ENCODE measurements at places on chromosomes 11 and 22. TPM values are rescaled to one million over a fixed set of nuclear protein-coding genes. Genes with fewer than 3 reads are reported as not detected.

Gene SLC22A9
- total RNA-seq = not detected

Gene PVALB
- total RNA-seq = not detected

Gene RIC3
- 17.2 TPM for total RNA-seq

Gene KRTAP5-9
- 0.21 TPM for total RNA-seq

DNA sequence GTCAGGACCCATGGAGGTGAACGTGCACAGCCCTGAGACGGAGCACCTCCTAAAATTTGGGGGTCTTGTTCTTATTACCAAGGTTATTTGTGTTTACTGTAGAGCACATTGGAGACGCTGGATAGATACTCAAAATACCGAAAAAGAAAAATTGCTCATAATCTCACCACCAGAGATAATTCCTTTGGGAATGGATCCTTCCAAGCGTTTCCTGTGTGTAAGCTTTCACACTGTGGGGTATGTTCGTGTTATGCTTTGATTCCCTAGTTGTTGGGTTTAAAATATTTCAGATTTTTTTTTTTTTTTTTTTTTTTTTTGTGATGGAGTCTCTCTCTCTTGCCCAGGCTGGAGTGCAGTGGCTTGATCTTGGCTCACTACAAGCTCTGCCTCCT, 14.1 kb upstream of the MRGPRD start:
- no peaks in the 10 kb centered on the region for H3K36me3 ChIP-seq
- H3K4me1 ChIP-seq = peaks cover 5% of the 10 kb centered on the region
- no peak overlapping the region for H3K4me3 ChIP-seq
- peaks cover 7% of the 10 kb centered on the region for H3K27me3 ChIP-seq
- no peak for DNase-seq
- H3K27ac ChIP-seq = no peak overlapping the region

DNA sequence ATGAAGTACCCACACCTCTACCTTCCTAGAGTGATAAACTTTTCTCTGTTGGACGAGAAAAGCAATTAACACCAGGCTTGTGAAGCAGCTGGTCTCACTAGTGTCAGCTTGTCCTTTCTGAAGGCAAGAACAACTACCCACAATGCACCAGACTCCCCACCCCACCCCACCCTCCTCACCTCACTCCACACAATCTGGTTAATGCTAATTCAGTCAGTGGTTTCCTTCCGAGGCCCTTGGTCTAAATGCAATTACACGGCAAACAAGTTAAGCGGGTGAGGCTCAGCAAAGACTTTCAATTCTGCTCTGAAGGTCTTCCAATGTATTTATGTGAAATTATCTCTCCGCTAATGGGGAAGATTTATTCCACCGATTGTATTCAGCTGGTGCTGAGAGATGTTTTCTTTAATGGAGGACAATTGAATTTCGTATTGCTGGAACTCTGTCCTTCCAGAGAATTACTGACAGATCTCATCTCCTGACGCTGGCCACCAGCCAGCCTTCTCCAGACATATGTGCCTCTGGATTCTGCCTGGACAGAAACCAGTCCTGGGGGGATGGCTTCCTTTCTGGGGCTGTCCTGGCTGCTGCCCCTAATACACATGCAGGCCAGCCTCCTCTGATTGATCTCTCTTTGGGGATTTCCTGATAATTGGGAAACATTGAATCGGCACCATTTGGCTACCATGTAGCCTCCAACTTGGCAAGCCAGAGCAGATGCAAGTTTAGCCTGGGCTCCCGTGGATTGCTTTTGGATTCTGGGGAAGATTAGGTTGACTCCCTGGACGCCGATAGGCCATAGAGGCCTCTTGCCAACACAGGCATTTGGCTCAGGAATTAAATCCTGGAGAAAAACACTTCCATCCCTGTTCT, 165.8 kb upstream of the NARS2 start:
- no peaks in the 10 kb centered on the region for H3K4me1 ChIP-seq
- no peak overlapping the region for H3K27ac ChIP-seq
- no peak for DNase-seq
- no peak overlapping the region for H3K4me3 ChIP-seq
- no peaks in the 10 kb centered on the region for H3K36me3 ChIP-seq

DNA sequence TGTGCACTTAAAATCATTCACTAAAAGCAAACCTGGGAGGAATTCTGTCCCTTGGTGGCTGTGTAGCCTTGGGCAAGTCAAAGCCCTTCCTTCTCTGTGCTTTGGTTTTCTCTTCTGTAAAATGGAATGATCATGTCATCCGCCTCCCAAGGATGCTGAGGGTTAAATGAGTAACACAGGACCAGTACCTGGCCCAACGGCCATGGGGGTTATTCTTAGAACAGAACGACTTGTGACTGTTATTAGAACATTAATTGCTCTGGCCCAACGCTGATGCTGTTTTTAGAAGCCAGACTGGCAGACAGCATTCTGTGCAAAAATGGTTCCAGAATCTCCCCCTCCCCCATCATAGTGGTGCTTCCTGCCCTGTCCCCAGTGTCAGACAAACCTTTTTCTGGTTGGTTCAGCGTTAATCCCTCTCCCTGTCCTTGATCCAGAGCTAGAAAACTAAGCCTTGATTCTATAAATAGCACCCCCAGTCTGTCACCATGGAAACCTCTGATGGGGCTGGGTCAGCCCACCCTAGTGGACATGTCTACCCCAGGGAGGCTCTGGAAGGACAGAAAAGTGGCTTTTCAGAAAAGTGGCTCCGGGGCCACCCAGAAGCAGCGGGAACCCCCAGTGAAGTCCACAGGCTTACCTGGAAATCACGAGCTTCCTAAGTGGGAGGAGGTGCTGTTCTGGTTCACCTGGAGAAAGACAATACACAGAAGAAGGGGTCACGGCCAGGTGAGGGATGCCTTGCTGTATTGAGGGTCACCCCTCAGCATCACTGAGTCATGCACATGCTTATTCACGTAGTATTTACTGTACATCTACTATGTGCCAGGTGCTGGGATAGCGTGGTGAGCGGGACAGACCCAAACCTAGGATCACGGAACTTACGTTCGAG, 15.5 kb upstream of the TFIP11 start:
- H3K4me1 ChIP-seq = peaks cover 7% of the 10 kb centered on the region
- H3K27ac ChIP-seq = peak overlapping the region; percentile 17
- DNase-seq = no peak
- no peaks in the 10 kb centered on the region for H3K27me3 ChIP-seq
- no peak overlapping the region for H3K4me3 ChIP-seq
- H3K36me3 ChIP-seq = peaks cover 8% of the 10 kb centered on the region

DNA sequence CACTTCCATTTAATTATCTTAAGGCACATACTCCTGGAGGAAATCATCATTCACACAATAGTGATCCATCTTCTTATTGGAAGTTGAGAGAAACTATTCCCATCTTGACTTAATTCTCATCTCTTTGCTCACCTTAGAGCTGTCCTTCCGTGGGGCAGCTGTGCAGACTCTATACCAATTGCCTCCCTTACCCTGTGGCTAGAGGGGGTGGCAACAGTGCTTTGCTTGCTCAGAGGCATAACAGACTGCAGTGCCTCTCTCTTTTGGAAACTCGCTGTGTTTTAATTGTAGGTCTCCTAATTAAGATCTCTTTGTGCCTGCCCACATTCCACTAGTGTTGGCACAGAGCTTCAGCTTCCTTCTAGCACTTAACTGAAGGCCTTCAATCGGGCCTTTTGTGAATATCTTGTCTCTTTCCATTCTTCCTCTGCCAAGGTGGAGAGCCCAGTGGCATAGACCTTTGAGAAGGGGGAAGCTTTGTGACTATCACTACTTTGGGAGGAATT, 5.5 kb downstream of the KMT2A start:
- peak overlapping the region; percentile 16 for H3K27ac ChIP-seq
- peaks cover 18% of the 10 kb centered on the region for H3K36me3 ChIP-seq
- peak overlapping the region; percentile 71 for H3K4me3 ChIP-seq

DNA sequence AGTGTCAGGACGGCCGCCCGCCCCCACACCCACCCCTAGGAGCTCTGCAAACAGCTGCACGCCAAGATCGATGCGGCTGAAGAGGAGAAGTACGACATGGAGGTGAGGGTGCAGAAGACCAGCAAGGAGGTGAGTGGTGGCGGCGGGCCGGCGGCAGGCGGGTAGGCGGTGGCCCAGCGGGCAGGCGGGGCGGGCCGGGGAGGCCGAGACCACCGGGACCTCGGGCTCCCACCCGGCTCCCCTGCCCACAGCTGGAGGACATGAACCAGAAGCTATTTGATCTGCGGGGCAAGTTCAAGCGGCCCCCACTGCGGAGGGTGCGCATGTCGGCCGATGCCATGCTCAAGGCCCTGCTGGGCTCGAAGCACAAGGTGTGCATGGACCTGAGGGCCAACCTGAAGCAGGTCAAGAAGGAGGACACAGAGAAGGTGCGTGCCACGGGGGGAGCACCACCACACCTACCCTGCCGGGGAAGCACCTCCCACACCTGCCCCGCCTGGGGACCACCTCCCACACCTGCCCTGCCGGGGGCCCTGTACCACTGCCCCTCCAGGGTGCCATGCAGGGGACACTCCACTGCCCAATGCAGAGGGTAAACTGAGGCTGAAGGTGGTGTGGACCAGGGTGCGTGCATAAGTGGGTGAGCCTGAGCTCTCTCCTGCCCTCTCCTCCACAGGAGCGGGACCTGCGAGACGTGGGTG, 2.1 kb downstream of the TNNI2 start:
- no peak overlapping the region for H3K4me3 ChIP-seq
- no peak for DNase-seq
- H3K27me3 ChIP-seq = peaks cover 8% of the 10 kb centered on the region
- H3K36me3 ChIP-seq = no peaks in the 10 kb centered on the region
- H3K4me1 ChIP-seq = peaks cover 33% of the 10 kb centered on the region
- H3K27ac ChIP-seq = no peak overlapping the region

DNA sequence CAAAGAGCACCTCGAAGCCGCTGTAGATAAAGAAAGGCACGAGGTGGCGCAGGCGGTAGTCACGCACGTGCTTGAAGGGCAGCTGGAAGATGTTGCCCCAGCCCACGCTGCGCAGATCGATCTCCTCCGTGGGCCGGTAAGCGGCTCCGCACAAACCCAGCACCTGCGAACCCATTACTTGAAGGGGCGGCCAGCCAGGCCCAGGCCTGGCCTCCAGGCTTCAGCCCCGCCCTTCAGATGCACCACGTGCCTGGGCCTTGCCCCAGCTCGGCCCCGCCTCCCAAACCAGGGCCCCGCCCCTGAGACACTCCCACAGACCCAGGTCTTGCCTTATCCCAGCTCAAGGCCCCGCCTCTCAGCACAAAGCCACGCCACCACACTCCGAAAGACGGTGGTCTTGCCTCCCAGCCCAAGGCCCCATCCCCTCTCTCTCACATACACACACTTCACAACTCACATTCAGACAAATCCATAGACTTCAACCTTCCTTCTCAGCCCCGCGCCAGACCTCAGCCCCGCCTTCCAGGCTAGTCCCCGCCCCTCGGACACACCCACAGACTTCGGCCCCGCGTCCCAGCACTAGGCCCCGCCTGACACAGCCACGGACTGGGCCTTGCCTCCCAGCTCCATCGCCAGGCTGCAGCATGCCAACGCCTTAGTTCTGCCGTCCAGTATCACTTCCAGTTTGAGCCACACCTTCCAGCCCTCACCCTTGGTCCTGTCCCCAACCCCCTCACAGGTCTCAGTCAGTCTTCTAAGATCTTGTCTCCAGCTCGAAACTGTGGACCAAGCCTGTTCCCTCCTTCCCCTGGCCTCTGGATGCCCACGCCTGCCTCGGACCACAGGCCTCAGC, 7.0 kb downstream of the UNC93B1 start:
- peaks cover 25% of the 10 kb centered on the region for H3K4me1 ChIP-seq
- H3K4me3 ChIP-seq = no peak overlapping the region
- peak; percentile 66 for DNase-seq
- no peak overlapping the region for H3K27ac ChIP-seq
- H3K36me3 ChIP-seq = no peaks in the 10 kb centered on the region

GRCh38 chr11:79971255-79971654, 530.4 kb upstream of the TENM4 start:
- H3K4me1 ChIP-seq = no peaks in the 10 kb centered on the region
- H3K27me3 ChIP-seq = no peaks in the 10 kb centered on the region

DNA sequence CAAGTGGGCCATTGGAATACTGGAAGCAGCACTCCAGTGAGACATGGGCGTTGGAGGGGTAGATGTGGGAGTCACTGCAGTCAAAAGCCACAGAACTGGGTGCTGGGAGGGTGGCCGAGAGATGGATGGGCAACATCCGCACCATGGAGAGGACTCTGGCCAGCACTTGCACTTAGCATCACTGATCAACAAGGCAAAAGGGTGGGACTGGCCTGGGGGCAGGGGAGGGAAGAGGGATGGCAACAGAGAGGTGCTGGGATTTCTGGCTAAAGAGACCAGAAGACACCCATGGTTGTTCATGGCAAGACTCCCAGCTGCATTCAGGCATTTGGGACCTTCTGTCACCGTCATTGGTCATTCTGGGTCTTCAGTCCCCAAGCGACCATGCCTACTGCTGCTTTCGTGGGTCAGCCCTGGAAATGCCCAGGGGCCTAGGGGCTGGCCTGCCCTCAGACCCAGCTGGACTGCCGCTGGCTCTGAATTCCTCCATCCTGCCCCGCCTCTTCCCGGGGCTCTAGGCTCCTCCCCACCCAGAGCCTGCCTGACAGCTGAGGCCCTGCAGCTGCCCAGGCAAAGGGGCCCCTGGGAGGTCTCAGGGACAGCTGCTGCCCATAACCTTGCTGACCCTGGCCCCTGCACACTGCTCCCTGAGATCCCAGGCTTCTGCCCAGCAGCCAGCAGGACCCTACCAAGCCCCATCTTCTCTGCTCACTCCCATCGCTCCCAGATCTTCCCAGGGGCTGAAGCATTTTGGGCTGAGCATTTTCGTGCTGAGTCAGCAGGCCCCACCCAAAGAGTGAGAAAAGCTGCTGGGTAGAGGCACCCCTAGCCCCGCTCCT, 13.0 kb upstream of the CDC42EP2 start:
- DNase-seq = no peak
- H3K4me1 ChIP-seq = no peaks in the 10 kb centered on the region
- peaks cover 3% of the 10 kb centered on the region for H3K36me3 ChIP-seq
- H3K27me3 ChIP-seq = no peaks in the 10 kb centered on the region

DNA sequence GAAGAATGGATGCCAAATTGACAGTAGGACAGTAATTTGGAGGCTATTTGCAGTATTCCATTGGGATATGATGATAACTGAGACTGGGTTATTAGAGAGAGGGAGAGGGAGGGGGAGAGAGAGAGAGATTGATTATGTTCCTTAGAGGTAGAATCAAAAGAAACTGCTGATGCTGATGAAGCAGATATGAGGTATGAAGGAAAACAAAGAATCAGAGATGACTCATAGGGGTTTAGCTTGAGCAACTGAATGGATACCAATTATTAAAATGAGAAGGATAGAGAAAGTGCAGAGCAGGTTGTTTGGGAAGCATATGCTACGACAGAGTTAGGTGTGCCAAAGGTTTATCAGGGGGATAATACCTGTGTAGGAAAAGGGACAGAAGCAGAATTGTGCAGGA, 12.8 kb upstream of the NUCB2 start:
- no peak overlapping the region for H3K27ac ChIP-seq
- no peak for DNase-seq
- H3K27me3 ChIP-seq = peaks cover 10% of the 10 kb centered on the region
- H3K36me3 ChIP-seq = no peaks in the 10 kb centered on the region
- H3K4me1 ChIP-seq = peaks cover 23% of the 10 kb centered on the region
- H3K4me3 ChIP-seq = no peak overlapping the region
